ENCODE measurements at places on chromosomes 5 and 9. TPM values are rescaled to one million over a fixed set of nuclear protein-coding genes. Genes with fewer than 3 reads are reported as not detected.

The CARTPT gene
- polyA plus RNA-seq, result not detected

The LCN9 gene
- not detected for polyA plus RNA-seq

The DNAH5 gene
- polyA plus RNA-seq, result 1.7 TPM

The RBM27 gene
- 7.6 TPM for polyA plus RNA-seq

The KCTD16 gene
- polyA plus RNA-seq, result 0.43 TPM

The PHYHD1 gene
- polyA plus RNA-seq, result 10.0 TPM

The DOLPP1 gene
- polyA plus RNA-seq, result 16.5 TPM

The EDIL3 gene
- 55.5 TPM for polyA plus RNA-seq

The OCLN gene
- polyA plus RNA-seq, result 0.99 TPM

The ANAPC2 gene
- 34.3 TPM for polyA plus RNA-seq

The SLC27A4 gene
- polyA plus RNA-seq, result 13.7 TPM

The PCDHB10 gene
- polyA plus RNA-seq, result 0.19 TPM

The SPINK1 gene
- polyA plus RNA-seq, result not detected

The SLC36A2 gene
- polyA plus RNA-seq, result not detected

The SARDH gene
- 8.5 TPM for polyA plus RNA-seq

The TMC1 gene
- not detected for polyA plus RNA-seq

- DNase-seq, result peak; percentile 80
Observed at GRCh38 chr5:43078956-43079355, 38.8 kb upstream of the ANXA2R start.

- DNase-seq, result no peak
Observed at GRCh38 chr9:75053869-75054268, 25.8 kb upstream of the CARNMT1 start.

DNA sequence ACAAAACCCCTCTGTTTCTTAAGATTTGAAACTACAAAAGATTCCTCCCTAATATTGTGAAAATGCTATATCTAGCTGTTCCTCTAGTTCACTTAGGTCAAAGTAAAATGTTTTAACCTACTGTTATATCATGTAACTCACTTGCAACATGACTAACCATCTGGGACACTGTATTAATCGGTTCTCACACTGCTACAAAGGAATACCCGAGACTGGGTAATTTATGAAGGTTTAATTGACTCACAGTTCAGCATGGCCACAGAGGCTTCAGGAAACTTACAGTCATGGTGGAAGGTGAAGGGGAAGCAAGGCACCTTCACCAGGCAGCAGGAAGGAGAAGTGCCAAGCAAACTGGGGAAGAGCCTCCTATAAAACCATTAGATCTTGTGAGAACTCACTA, 34.7 kb downstream of the DIMT1 start:
- no peak for DNase-seq

- DNase-seq, result peak; percentile 40
Observed at GRCh38 chr5:135130261-135131215, 96.5 kb upstream of the PITX1 start.

GRCh38 chr9:111783424-111783823, 11.3 kb downstream of the SHOC1 start:
- DNase-seq, result no peak

GRCh38 chr5:121188849-121189248, 662.8 kb upstream of the FTMT start:
- DNase-seq, result no peak

DNA sequence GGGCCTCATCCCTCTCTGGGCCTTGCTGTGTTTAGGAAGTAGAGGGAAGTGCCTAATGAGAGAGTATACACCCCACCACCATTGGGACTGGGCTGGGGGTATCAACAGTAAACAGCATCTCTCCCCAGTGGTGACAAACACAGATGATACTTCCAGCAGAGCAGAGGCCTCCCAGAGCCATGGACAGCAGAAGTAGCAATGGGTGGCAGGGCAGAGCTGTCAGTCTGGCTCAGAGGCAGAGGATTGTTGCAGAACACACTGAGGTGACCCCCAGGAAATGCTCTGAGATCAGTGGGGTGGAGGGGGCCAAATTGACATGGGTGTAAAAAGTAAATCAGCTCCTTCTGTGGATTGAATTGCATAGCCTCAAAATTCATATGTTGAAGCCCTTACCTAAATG, 12.1 kb upstream of the P4HA2 start:
- no peak for DNase-seq

DNA sequence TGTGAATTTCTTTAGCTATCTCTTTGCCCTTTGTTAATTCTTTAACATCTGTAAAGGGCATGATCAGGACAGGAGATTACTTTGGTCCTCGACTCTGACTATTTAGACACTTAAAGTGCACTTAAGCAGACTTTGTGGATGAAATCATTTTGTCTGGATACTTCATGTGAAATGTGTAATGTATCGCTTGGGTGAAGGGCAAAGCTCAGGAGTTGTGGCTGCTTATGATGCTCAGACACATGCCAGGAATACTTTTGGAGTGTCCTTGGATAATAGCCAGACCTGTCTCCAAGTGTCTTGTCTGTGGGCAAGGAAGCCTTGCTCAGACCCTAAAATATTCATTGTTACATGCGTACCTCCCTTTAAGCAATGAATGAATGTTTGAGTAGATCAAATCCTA, 87.8 kb downstream of the RAI14 start:
- peak; percentile 96 for DNase-seq

- no peak for DNase-seq
Observed at GRCh38 chr9:134678206-134678605, 36.6 kb downstream of the COL5A1 start.

GRCh38 chr9:20290257-20290656, 332.0 kb downstream of the MLLT3 start:
- DNase-seq, result no peak

- no peak for DNase-seq
Observed at GRCh38 chr9:22175972-22176545, 167.0 kb upstream of the CDKN2B start.

DNA sequence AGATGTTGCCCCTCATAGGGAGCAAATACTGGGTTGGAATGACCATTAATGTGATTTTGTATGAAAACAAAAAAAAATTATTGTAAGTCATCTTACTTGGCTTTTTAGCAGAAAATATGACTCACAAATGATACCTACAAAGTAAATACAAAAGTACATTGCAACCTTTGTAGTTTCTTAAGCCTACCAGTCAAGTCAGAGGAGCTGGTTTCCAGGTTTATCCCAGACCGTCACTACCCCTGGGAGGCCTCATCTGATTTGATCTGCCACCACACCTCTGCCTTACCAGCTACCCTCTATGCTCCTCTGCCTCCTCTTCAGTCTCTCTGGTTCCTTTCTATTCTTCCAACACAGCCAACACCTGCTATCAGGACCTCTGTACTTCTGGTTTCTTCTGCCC, 349.9 kb upstream of the CCNH start:
- DNase-seq, result no peak

GRCh38 chr9:136981588-136982231, 1.1 kb upstream of the LCNL1 start:
- DNase-seq, result no peak

DNA sequence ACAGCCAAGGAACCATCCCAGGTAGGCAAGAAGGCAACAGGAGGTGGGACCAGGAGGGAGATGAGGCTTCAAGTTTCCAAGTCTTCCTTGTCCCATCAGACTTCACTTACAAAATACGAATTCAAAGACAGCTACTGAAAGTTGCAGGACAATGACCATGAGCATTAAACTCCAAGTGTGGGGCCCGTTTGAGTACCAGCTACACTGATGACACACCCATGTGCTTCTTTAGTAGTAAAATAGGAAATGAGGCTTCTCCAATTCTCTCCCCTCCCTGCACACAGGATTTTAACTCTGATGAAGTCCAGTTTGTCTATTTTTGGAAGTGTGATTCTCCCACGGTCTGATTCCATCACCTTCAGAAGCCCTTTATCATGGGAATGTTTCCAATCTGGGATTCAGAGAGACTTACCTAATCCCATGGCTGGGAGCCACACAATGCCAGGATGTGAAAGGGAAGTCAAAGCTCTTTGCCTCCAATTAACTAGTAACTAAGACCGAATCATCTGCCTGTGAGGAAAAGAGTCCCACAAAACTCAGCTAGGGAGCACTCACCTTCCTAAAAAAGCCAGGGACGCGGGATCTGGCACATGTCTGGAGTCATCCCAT, 222.8 kb upstream of the MSX2 start:
- DNase-seq, result peak; percentile 57

DNA sequence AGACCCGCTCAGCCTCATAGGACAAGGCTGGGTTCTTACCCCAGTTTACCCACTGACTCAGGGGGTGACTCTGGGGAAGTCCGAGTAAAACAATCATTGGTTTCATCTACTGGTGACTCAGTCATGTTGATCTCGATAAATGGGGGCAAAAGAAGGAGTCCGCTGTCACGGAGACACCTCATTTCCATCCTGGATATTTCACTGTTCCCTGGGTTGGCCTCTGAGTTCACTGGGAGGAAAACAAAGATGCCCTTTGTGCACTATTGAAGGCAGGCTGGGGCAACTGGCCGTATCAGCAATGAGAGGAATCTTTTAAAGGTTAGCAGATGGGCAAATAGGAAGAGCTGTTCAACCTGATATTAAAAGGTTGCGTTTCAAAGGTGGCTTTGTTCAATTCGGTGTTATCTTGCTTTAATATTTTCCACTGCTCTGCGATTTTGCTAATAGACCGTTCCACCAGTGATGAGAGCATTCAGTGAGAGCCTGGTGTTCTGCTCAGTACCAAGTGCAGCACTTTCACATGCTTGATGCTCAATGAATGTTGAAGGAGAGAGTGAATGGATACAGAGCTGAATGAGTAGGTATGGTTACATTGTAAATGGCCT, 110.2 kb upstream of the EGFLAM start:
- DNase-seq, result no peak

- no peak for DNase-seq
Observed at GRCh38 chr9:33437898-33438297, 9.5 kb downstream of the AQP3 start.

DNA sequence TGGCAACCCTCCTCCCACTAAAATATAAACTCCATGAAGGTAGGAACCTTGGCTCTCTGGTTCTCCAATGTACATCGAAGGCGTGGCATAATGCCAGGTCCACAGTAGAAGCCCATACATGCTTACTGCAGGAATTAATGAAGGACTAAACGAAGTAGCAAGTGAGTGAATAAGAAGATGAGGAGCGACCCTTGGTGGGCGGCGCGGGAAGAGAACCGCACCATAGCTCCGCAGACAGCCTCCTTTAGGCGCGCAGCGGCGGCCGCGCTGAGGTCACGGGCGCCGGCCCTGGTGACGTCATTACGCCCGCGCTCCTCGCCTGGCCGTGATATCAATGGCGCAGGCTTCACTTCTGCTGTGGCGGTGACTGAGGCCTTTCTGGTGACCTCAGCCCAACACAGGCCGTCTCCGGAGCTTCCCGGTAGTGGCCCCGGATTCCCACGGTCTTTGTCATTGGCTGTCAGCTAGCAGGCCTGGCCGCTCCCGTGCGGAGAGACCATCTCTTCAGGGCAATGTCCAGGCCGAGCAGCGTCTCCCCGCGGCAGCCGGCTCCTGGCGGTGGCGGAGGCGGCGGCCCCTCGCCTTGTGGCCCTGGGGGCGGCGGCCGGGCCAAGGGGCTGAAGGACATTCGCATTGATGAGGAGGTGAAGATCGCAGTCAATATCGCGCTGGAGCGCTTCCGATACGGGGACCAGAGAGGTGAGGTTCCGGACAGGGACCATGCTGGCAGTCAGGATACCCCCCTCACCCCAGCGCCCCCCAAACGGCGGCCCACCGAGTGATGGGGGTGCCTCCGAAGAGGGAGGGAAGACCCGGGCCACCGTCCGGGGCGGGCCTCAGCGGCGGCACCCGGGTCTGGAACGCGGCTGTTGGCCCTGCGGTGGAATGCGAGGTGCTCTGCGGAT, at the start of gene YTHDC2:
Gene YTHDC2, plus strand, starts transcription at position 311 of the 905 bp plus-strand sequence. Its CDS starts 202 bp downstream, at position 513.
- peak; percentile 87 for DNase-seq

DNA sequence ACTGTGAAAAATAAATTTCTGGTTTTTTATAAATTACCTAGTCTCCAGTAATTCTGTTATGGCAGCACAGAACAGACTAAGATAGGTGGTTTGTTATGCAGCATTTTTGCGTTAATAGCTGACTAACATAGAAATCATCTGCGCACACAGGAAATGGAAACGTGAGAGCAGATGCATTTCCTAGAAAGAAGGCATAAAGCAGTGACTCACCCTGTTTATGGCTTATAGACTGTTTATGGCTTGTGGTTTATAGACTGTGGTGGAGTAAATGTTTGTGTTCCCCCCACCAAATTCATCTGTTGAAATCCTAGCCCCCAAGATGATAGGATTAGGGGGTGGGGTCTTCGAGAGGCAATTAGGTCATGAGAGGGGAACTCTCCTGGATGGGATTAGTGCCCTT, 18.3 kb upstream of the OSMR start:
- peak; percentile 74 for DNase-seq

- peak; percentile 65 for DNase-seq
Observed at GRCh38 chr5:36177715-36178523, 26.0 kb downstream of the SKP2 start.

DNA sequence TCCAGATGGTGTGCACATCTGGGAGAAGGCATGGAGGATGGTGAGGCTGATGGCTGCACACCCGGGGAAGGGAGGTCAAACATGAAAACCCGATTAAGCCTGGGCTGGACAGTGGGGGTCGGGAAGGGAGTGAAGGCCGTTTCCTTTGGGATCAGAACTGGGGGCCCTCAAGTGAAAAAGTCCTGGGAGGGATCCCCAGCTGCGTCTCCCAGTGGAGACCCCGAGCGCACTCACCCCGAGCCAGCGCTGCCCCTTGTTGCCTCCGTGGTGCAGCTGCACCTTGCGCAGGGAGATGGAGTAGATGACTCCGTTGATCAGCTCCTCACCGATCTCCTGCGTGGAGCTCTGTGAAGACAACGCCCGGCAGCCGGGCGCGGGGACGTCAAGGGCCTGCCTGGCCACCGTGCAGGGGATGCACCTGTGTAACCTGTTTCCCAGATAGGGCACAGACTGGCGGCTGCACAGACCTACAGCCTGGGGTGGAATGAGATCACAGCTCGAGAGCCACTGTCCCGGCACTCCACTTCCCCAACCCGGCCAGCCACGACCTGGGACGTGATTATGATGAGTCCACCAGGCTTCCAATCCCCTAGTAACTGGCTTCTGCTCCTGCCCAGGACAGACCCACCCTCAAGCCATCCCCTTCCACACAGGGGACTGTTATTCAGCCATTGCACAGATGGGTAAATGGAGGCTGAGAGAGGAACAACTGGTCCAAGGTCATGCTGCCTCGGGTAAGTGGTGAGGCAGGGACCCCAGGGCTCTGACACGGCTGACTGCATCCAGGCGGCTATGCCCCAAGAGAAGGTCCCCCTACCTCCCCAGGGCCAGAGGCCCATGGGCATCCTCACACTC, 9.0 kb downstream of the RALGDS start:
- no peak for DNase-seq

DNA sequence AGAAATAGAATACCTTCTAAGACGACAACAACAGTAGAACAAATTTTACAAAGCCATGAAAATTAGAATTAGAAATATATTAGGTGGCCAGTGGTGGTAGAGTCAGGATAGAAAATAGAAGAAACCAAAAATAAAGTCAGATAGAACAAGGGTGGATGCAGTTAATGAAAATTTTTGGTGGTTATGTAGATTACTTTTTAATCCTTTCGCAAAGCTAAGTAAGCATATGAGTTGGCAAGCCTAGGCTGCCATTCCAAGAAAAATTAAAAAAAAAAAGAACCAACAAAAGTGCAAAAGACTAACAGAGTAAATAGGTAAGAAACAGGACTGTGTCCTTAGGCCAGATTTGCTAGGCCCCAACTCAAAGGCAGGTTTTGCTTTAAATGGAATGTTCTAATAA, 56.8 kb downstream of the PCSK5 start:
- no peak for DNase-seq

All from IMR-90 (cell line).